HFF-Myc (cell line): ENCODE measurements at places on chromosomes 1 and 21.

DNA sequence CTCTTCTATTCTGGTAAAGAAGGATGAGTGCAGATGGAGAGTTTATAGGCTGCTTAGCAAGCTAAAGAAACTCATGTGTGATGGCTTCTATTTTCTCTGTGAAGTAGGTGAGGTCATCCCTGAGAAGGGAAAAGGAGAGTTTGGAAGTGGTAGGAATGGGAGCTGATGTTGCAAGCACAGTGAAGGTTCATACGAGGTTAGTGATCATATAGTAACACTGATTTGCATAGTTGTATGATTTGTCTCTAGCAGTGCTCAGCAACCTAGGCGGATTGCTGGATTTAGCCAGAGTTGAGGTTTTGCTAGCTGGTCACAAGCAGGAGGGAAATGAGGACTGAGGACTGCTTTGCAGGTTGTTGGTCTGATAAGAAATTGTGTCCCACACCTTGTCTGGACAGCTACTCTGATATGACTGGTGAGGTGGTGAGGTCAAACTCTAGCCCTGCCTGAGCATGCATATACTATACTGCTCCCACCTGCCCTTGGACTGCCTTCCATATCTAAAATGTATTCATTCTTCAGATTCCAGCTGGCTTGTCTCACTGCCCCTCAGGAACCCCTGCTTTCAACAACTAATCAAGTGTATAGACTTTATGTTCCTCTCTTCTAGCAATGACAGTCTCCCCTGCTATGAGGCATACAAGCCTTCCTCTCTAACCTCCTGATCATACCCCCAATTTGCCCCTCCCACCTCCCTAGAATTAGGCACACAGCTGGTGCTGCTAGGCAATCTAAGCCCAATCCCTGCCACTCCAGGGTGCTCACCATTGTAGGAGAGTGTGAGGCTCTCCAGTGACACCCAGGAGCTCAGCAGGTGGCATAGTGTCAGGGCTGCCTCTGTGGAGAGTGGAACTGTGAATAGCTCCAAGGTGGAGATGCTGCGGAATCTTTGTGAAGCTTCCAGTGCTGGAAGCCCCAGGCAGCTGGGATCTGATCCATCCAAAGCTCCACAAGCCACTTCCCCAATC lies 18.5 kb downstream of the LRRC41 start:
- no peak for DNase-seq

GRCh38 chr21:15065392-15066122 lies 757 bp upstream of the NRIP1 start:
- DNase-seq = peak; percentile 33

- DNase-seq = no peak
These were observed 516.6 kb downstream of the SMYD3 start for GRCh38 chr1:245990315-245991022.

GRCh38 chr1:25554430-25554780 lies 11.0 kb downstream of the LDLRAP1 start:
- DNase-seq = no peak

GRCh38 chr1:109765896-109766615 lies 2.3 kb upstream of the EPS8L3 start:
- DNase-seq = no peak

DNA sequence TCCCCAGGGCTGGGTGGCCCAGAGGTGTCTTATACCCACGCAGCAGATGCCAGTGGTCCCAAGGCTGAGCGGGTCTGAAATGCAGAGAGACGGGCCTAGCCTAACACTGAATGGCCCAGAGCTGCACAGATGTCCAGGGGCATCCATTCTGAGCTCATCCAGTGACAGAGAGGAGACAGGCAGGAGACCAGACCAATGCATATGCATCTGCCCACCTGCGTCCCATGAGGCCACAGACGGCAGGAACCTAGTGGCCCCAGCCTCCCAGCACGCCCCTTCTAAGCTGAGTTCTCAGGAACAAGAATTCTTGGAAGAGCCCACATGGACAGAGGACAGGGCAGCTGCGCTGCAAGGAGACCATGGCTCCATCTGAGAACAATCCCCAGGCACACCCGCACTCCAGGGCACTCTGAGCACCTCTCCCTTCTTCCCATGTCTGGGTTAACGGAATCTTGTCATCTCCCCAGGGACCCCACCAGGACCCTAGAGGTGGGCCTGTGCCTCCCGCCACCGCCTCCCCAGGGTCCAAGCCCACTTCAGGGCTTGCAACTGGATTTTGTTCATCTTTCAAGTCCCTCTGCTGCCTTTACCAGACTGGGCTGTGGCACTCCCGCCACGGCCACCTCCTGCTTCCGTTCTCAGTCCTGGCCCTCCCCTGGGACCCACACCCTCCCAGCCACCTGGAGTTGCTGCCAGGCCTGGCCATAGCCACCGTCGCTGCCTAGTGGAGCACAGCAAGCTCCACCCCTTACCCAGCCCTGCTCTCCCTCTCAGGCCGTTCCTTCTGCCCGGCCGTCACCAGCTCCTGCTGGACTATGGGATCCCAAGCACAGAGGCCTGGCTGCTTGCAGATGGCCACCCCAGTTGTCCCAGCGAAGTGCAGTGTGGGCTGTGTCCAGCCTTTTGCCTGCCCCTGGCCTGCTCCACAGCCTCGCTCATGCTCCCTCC lies 3.3 kb downstream of the WNT3A start:
- no peak for DNase-seq

GRCh38 chr1:172323686-172324085 lies 96.8 kb upstream of the C1orf105 start:
- no peak for DNase-seq

- no peak for DNase-seq
These were observed 26.8 kb downstream of the PTTG1IP start for GRCh38 chr21:44846485-44847260.

- no peak for DNase-seq
These were observed at the start of gene ADSS2 for GRCh38 chr1:244451539-244451950. ADSS2 (minus strand) TSS chr1:244451909; CDS start chr1:244451817, 92 bp downstream.

DNA sequence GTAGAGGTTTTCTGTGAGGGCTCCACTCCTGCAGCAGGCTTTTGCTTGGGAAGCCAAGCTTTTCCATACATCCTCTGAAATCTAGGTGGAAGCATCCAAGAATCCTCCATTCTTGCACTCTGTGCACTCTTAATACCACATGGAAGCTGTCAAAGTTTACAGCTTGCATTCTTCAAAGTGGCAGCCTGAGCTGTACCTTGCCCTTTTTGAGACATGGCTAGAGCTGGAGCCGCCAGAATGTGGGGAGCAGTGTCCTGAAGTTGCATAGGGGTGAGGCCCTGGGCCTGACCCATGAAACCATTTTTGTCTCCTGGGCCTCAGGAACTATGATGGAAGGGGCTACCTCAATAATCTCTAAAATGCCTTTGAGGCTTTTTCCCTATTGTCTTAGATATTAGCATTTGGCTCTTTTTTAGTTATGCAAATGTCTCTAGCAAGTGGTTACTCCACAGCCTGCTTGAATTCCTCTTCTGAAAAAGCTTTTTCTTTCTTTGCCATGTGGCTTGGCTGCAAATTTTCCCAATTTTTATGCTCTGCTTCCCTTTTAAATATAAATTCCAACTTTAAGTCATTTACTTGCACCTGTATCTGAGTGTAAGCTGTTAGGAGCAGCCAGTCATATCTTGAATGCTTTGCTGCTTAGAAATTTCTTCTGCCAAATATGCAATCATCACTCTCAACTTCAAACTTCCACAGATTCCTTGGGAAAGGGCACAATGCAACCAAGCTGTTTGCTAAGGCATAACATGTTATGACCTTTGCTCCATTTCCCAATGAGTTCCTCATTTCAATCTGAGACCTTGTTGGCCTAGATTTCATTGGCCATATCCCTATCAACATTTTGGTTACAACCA lies 92.1 kb upstream of the ARTN start:
- no peak for DNase-seq

DNA sequence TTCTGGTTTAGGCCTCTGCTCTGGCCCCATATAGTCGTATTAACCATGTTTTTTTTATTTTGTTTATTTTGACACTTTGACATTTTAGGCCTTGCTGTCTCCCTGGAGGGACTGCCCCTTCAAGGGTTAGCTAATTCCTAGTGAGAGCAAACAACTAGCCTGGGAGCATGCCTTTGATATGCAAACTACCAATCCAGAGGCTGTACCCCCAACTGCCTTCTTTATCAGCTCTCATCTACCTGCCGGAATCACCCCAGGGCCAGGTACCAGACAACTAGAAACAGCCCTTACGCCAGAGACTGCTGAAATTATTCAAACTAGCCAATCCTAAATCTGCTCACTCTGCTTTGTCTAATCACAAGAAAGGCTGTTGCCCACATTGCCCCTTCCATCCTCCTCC lies 13.0 kb upstream of the ST6GALNAC5 start:
- no peak for DNase-seq

DNA sequence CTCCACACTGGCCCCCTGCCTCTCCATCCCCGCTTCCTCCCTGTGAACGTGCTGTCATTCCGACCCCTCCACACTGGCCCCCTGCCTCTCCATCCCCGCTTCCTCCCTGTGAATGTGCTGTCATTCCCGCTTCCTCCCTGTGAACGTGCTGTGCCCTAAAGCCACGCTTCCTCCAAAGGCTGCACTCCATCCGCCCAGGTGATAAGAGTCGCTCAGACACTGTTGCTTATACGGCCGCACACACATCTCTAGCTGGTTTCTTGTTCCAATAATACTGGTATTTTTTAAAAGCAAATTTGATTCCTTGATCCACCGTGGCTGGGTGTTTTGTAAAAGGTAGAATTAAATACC lies 39.3 kb upstream of the TSPEAR start:
- DNase-seq = no peak

DNA sequence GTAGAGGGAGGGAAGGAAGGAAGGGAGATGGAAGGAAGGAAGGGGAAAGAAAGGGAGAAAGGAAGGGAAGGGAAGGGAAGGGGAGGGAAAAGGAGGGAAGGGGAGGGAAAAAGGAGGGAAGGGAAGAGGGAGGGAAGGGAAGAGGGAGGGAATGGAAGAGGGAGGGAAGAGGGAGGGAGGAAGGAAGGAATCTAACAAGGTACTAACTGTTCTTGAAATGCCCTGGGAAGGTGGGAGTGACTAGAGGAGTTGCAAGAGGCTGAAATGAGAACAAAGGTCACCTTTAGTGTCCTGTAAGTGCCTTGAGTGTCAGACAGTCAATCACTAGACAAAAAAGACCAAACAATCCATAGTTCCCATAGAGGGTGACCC lies 2.3 kb upstream of the ATP2B4 start:
- no peak for DNase-seq

- no peak for DNase-seq
These were observed 134.7 kb downstream of the ST6GALNAC3 start for GRCh38 chr1:76209238-76209637.

- DNase-seq = no peak
These were observed 42.6 kb upstream of the KLF17 start for GRCh38 chr1:44076066-44076465.
